CD4-positive, alpha-beta T cell treated with Interferon alpha-2 for 1 hour (primary cell): ENCODE measurements at places on chromosomes 16 and 17.

- no peak for DNase-seq
These were observed 47.1 kb downstream of the LITAF start for GRCh38 chr16:11539641-11540050.

- no peak for DNase-seq
These were observed 2.2 kb downstream of the KRT12 start for GRCh38 chr17:40864661-40865390.

- DNase-seq: no peak
These were observed 262.0 kb downstream of the ZFHX3 start for GRCh38 chr16:72785886-72786285.

DNA sequence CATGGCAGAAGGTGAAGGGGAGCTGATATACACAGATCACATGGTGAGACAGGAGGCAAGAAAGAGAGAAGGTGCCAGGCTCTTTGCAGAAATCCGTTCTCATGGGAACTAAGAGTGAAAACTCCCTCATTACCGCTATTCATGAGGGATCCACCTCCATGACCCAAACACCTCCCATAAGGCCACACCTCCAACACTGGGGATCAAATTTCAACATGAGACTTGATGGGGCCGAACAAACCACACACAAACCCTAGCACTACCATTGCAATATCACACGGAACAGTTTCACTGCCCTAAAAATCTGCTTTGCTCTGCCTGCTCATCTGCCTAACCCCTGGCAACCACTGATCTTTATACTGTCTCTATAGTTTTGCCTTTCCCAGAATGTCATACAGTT, 34.8 kb downstream of the C17orf67 start:
- DNase-seq: no peak

DNA sequence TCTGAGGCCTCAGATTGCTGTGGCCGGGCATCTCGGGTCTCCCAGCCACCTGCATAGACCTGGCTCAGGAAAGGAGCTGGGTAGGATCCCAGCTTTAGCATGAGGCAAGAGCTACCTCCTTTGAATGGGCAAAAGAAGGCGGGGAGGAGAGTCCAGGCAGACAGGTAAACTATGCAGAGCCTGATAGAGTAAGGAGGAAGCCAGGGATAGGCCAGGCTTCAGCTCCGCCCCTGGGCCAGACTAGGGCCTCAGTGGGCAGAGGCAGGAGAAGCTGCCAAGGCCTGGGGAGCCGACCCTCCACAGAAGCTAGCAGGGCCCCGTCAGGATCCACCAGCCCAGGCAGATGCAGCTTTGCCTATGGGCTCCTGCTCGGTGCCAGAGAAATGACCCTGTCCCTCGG, 22.6 kb upstream of the UBE2G1 start:
- DNase-seq: no peak

GRCh38 chr16:652454-653305, 3.5 kb downstream of the WDR90 start:
- no peak for DNase-seq

- no peak for DNase-seq
These were observed 83.8 kb upstream of the FAM20A start for GRCh38 chr17:68684949-68685357.

- DNase-seq: no peak
These were observed 92.0 kb upstream of the CDH5 start for GRCh38 chr16:66274335-66275110.
